Activated gamma-delta T cell treated with Interleukin-2 at 50 U/mL for 16 hours (primary cell): ENCODE measurements at places on chromosomes 12 and 14.

DNA sequence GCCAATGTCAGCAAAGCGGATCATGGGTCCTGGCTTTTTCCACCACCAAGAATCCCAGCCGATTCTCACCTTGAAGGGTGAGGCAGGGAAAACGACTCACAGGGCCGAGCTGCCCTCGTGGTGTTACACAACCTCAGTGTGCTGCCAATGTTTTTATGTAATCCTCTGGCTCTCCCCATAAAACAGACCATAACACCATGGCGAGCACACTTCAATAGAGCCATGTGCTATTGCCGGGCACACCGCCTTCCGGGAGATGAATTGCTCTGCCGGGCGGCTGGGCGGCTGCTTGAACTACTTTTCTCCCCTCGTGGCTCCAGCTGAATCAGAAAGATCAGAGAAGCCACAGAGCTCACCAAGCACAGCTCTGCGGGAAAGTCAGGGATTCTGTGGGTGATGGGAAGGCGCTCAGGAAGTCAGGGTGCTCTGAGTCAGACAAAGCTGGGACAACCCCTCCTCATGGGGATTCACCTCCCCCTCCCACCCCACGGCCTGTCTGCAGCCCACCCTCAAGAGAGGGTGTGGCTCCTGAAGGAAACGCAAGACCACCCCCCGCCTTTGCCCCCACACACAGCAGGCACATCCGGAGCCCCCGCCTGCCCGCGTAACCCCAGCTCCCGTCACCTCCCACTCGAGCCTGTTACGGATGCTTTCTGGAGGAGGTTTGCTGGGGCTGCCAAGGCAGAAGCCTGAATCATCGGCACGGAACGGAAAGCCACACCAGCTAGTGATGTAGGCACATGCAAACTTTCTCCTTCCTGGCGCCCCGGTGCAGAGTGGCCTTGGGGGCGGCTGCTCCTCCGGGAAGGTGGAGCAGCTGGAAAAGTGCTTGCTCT is 1.8 kb downstream of the GALNT9 start:
- DNase-seq = no peak

DNA sequence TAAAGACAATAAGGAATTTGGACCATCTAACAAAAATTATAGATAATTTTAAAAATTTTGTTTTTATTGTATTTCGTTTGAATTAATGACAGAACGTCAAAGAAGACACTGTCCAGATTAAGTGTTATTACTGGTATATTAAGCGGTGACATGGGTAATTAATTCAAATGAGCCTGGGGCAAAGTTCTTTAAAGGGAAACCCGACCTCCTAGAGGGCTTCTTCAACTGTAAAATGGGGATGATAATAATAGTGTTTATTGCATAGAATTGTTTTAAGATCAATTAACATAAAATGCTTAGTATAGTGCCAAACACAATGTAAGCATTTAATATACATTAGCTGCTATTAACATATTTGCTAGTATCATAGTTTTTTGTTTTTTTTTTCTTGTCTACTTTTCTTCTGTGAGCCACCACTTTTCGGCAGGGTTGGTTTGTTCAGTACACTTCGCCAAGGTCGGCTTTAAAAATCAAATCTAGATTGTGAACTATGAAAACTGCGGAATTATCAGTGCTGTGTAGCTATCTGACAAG is 514 bp upstream of the LARP4 start:
- DNase-seq = no peak

DNA sequence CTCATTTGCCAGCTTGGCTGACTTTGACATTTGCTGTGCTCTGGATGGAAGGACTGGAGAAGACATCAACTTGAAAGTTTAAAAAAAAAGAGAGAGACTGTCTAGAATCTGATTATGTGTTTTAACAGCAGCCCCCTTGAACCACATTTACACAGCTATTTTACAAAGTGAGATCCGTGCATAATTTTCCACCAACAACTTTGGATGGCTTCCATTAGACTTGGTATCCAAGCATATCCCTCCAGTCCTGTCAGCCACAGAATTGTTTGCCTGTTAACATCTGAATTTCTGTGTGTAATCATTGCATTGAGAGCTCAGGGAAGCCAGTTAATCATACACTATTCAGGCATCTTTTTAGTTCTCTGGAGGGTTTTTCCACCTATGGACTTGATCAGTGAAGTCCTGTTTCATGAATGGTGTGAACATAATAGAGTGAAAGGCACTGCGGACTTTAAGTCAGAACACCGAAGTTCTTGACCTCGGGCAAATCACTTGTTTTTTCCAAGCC is 93.7 kb downstream of the SAMD4A start:
- no peak for DNase-seq

- DNase-seq = no peak
Observed at GRCh38 chr12:116423094-116423493, 136.1 kb upstream of the MAP1LC3B2 start.

GRCh38 chr12:50901685-50902113 is 50.6 kb upstream of the HIGD1C start:
- DNase-seq = no peak

DNA sequence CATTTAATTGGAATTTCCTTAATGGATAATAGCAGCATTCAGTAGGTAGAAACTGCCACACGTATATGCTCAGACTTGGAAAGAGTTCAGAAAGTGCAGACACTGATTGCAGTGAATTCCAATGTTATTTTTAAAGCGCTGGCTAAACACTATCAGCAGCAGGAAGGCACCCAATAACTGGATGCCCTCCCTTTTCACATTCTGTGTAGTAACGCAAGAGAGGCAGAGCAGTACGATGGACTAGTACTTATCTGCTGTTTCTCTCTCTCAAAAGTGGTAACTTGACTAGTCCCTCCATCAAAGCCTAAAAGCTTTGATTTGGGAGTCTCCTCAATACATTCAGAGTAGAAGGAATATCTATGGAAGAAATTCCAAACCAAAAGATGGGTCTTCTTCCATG is 791.0 kb downstream of the TMTC2 start:
- DNase-seq = no peak

DNA sequence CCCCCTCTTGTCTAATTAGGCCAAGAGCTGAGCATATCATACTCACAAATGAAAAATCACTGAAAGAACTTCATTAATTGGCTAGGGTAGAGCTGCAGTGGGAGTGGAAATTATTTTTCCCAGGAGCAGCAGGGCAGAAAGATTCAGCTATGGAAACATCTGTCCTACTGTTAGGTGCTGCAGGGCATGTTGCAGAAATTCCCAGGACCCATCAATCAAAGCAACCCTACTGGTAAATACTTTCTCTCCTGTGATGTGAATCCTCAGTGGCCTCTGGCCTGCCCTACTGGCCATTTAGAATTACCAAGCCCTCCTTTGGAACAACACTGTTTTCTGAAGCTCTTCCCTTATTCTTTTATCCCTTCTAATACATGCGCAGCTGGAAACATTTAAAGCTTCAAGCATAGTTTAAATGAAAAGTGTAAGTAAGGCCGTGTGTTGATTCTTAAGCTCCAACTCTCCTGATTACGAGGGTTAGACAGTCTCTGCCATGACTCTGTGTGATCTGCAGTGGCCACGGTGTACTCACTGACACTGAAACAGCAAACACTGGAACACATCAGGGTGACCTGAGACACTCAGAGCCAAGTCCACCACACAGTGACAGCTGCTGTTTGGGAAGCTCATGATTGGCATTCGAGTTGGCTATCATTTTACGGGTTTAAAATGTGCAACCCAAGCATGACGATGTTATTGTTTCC is 62.6 kb upstream of the TMCC3 start:
- DNase-seq = no peak

DNA sequence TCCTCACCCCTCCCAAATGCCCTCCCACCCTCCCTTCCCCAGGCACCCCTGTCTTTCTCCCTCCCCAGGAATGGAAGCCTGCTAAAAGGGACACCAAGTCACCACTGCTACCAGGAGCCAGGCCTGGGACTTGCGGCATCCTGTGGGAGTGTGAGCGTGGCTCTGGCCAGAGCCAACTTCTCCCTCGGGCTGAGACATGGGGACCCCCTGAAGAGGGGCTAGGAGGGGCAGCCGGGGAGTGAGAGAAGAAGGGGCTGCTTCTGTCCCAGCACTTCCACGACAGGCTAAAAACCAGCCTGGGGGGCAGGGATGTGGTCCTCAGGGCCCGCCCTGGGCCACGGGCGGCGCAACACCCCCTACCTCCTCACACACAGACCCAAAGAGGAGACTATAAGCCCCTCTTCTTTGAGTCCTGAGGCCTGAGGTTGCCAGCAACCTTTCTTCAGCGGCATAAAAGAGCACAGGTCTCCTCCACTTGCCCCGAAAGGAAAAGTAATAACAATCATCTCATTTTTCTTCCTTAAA is 278.9 kb downstream of the DPF3 start:
- DNase-seq = no peak

DNA sequence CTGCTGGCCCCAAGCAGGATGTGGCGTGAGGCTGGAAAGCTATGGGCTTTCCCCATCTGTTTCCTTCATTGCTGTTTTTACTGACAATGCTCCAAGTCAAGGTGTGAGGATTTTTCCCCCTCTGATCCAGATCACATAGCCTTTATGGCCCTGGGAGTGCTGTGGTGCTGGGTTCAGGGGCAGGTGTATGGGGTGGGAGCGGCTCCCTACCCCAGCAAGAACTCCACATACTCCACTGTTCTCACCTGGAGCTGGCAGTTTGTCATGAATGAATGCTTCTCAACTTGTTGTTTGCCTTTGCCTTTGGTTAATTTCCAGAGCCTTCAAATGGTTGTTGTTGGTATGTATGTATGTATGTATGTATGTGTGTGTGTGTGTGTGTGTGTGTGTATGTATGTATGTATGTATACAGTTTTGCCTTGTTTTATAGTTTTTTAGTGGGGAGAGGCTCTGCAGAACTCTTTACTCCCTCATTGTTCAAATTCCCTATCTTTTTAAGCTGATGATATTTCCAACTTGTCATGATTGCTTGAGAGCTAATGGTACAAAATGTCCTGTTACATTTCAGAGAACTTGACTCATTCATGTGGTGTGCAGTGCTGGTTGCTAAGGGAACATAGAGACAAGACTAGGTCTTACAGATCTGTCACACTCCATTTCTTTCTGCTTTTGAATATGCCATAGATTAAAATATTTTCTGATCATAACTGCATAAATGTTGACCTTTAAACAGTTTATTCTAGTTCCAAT is 36.6 kb upstream of the ASPG start:
- DNase-seq = no peak

- DNase-seq = no peak
Observed at GRCh38 chr14:102872020-102872419, 50.4 kb upstream of the AMN start.

- no peak for DNase-seq
Observed at GRCh38 chr14:70064136-70064865, 124.5 kb downstream of the SLC8A3 start.

DNA sequence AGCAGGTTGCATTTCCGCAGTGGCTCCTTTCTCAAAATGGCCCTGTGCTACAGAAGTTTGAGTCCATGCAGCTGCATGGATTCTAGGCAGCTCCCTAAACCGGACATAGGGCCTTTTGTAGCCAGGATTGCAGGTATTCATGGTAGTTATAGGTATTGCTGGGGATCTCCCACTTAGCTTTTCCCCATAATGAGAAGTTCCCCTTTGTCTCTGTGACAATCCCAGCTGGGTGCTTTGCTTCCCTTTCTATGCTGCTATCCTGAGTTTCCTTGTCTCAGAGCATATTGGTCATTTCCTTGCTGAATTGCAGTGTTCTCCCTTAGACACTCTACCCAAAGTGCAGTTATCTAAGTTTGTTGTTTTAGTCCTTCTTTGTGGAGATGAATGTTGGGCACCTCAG is 120.9 kb upstream of the MIS18BP1 start:
- DNase-seq = no peak

GRCh38 chr12:46818642-46819041 is 7.2 kb downstream of the SLC38A4 start:
- no peak for DNase-seq

- DNase-seq = no peak
Observed at GRCh38 chr12:123071857-123072256, 79.0 kb downstream of the PITPNM2 start.

DNA sequence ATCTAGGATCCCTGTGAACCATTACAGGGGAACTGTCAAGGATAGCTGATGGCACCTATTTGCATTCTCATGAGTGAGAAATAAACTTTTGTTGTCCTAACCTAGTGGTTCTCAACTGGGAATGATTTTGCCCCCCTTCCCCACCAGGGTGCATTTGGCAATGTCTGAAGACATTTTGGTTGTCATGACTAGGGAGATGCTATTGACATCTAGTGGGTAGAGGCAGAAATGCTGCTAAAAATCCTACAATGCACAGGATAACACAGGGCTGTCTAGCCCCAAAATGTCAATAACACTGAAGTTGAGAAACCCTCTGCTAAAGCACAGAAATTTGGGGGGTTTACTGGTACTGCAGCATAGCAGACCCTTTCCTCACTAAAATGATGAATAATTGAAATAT is 140.9 kb upstream of the SRRM4 start:
- no peak for DNase-seq
